Activated naive CD8-positive, alpha-beta T cell treated with anti-CD3 and anti-CD28 coated beads, Interleukin-2, amount 50 U/mL, for 24 hours (primary cell): ENCODE measurements at places on chromosomes 1 and 21.
A peak's percentile ranks its signal among the peaks of the same experiment; 100 is the strongest.

DNA sequence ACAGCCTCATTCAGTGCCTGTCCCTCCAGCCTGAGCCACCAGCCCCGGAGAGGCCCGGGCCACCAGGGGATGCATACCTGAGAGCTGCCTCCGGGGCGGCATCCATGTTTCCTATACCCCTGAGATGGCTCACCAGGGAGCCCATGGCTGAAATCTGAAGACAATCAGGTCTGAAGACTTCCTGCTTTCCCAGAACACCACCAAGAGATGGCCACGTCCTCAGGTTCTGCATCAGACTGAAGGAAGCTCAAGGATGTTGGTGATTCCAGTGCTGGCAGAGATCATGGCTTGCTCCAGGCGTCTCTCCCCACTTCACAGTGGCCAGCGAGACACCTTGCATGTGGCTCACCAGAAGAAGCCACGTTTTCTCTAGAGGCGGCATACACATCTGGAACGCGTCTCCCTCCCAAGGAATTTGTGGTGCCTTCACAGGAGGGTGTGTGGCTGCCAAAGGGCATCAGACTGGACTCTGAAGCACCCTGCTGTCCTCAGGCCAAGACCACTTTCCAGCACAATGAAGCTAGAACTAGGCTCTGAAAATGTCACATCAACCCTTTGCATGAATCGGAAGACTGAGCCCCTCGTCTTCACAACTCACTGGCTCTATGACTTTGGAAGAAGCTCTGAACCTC lies 170.7 kb upstream of the IRF2BP2 start:
- DNase-seq = no peak

GRCh38 chr1:173469656-173470055 lies 7.5 kb upstream of the PRDX6 start:
- no peak for DNase-seq

DNA sequence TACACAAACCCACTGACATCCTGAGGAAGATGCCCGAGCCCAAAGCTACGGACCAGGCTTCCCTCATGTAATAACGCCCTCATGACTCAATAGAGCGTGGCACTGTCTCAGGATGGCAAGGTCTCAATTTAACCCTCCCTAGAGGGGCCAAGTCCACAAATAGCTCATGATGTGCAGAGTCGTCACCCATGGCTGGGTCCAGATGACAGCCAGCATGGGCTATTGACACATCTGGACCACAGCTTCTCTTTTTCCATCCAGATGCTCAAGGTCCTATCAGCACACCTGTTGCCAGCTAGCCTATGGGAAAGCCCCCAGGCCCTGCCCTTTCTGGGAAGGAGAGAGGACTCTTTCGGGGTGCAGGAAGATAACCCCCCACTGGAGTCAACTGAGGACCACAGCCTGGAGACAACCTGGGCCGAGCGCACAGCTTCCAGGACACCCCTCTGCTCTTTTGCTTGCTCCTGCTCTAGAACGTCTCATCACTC lies 2.8 kb downstream of the LAPTM5 start:
- DNase-seq = peak; percentile 60

DNA sequence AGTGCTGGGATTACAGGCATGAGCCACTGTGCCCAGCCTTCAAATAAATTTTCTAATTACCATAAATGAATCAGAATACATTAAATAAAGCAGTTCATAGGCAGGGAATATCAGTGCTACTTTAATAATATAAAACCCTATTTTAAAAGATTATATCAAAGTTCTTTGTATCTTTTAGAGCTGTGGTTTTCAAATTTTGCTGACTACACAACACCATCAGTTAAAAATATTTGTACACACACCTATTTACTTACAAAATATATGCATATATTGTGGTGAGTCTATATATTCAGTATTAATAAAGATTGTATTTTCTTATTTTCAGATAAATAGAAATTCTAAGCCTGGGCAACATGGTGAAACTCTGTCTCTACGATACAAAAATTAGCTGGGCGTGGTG lies 18.7 kb downstream of the B3GALNT2 start:
- no peak for DNase-seq

DNA sequence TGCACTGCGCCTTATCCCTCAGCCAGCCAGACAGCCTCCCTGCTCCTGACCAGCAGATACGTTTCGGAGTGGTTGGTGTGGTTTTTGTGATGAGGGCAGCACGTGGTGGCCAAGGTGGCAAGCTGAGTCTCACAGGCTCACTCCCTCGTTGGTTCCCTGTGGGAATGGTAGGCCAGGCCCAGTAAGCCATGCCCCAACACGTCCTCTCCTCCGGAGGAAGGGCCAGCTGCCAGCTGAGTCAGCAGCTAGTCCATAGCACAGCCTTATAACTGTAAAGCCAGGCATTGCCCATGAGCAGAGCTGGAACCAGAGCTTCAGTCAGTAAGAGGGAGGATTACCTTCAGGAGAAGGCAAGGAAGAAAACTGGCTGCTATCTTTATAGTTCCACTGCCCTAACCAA lies 29.5 kb downstream of the SZRD1 start:
- no peak for DNase-seq

DNA sequence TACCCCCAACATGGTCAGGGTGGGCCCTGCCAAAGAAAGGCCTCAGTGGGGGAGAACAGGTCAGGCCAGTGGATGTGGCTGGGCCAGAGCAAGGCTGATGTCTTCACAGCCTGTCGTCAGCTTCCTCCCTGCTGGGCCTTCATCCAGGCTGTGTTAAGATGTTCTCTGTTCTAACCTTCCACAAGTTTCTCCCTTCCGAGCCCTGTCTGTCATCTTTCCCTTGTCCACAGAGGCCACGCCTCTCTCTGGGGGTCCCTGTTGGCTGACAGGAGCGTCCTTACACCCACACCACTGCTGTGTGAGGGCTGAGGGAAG lies 36.2 kb downstream of the SIM2 start:
- no peak for DNase-seq
